Activated T-cell treated with anti-CD3 and anti-CD28 coated beads, Interleukin-2, amount 50 U/mL, for 72 hours (primary cell): ENCODE measurements at places on chromosomes 3 and 15. TPM values are rescaled to one million over a fixed set of nuclear protein-coding genes. Genes with fewer than 3 reads are reported as not detected.
A peak's percentile ranks its signal among the peaks of the same experiment; 100 is the strongest.

DNA sequence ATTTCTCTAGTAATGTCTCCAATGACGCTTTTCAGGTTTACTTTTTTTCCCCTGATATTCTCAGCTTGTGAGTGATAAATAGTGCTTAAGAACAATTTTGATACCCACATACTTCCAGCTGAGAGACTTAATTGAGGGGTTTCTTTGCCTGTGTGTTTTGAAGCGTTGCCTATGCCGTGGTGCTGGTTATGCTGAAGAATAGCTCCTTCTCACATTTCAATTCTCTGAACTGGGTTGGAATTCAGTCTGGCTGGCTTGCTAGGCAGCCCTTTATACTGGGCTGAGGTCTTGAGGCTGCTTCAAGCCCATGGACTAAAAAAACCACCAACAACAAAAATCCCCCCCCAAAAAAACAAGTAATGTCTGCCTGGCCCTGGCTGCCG, 87.4 kb downstream of the CHST2 start:
- DNase-seq = no peak

DNA sequence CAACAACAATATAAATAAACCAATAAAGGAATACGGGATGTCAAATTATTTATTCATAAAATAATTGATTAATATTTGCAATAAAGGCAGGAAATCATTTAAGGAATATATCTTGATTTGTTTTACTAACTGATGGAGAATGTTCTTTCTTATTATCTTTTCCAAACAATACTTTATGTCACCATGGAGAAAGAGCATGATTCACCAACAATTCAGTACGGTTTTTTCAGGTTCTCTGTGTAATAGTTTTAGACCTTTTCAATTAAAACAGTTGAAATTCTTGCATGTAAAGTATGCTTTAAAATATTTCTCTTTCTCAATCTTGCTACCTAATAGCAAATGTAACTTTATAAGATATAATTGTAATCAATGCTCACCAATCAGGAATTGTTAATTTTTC, 41.7 kb upstream of the MBNL1 start:
- no peak for DNase-seq

DNA sequence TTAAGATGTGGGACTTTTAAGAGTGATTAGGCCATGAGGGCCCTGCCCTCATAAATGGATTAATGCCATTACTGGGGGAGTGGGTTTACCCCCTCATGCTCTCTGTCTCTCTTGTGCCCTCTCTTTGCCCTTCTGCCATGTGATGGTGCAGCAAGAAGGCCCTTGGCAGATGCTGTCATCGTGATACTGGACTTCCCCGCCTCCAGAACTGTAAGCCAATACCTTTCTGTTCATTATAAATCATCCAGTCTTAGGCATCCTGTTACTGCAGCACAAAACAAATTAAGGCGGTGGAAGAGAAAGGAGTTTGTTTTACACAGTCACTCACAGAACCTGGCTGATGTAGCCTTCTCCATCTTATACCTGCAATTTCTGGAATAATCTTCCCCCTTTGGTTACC, 360.3 kb upstream of the TBL1XR1 start:
- no peak for DNase-seq

DNA sequence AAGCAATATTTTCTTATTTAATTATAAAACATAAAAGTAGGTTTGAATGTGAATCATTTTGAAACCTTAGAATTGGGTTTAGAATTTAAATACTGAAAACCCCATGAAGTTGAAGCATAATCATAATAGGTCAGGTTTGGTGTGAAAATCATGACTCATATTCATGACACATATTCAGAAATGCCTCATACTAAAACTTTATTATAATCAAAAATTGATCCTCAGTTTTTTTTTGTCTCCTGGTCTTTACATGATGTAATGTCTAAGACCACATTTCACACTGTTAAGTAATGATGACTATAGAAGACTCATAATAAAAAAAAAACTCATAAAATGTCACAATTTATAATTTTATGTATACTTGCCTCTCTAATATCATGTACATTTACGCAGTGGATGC, 190.4 kb downstream of the FOXP1 start:
- no peak for DNase-seq

DNA sequence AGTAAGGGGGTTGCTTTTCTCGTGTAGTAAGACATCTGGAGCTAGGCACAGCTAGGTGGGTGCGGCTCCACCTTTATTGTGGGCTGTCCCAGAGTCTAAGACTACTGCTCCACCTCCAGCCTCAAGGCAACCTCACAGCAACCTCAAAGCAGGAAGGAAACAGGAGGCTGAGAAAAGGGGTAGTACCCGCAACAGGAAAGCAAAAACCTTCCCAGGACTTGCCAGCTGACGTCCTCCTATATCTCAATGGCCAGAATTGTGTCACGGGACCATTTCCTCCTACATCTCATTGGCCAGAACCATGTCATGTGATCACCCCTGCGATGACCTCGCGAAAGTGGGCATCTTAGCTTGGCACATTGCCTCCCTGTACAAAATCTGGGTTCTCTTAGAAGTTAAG, 4.3 kb upstream of the GPR160 start:
- peak; percentile 28 for DNase-seq

GRCh38 chr3:72395776-72396311, 452.4 kb downstream of the SHQ1 start:
- DNase-seq = no peak

GRCh38 chr15:83567318-83567717, 86.6 kb upstream of the ADAMTSL3 start:
- DNase-seq = no peak

DNA sequence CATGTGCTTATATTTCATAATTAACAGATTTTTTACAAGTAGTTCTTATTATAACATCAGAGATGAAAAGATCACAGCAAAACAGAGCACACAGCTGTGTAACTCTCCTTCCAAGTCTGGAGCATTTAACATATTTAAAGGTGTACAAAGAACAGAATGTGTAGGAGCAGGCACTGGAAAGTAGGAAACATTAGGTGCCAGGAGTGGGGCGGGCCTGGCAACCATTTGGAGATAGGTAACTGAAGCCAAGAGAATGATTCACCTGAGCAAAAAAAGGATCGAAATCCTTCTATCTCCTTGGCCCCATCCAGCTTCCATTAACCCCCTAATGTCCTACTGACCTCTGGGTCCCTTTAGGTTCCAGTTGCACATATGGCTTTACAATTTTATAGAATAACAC, 2.3 kb upstream of the MYH15 start:
- DNase-seq = no peak

DNA sequence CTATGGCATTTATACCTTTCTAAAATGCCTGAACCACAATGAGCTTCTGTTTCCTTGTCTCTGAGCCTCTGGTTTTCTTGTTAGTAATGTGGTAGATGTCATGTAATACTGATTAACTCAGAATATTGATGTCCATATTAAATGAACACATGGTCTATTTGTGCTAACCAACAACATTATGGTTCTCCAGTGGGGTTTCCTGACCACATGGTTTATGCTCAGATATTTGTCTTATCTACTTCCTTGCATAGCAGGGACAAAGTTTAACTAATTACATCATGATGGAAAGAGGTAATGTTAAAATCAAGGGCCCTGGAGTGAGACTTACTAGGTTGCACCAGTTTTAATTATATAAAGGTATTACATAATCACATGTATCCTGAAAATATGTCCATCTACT, 62.6 kb upstream of the SCN10A start:
- no peak for DNase-seq

- DNase-seq = no peak
Measured at GRCh38 chr3:187968883-187969580, 184.9 kb upstream of the LPP start.

LRTM1 gene
- not detected for total RNA-seq

DUOXA2 gene
- not detected for total RNA-seq

PLCB2 gene
- total RNA-seq = 90.4 TPM

ZNF710 gene
- 26.6 TPM for total RNA-seq
